ENCODE measurements at places on chromosomes 2 and 18.

- no peak for DNase-seq
Observed at GRCh38 chr2:172962824-172963223, 112.8 kb upstream of the MAP3K20 start.

DNA sequence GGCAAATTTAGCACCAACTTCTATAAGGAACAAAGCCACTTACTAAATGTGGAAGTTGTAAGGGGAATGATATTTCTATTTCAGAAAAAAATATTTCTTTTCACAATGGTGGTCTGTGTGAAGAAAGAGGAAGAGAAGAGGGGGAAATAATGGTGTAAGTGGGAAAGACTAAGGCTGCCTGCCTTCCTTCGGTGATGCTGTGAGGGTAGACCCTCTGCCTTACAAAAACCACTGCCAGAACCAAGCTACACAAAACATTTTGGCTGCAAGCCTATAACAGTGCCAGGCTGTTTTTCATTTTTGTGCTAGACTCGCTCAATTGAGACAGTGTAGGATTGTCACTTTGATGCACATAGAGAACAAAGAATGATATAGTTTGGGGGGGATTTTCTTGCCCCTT lies 286.6 kb downstream of the ZEB2 start:
- no peak for DNase-seq

DNA sequence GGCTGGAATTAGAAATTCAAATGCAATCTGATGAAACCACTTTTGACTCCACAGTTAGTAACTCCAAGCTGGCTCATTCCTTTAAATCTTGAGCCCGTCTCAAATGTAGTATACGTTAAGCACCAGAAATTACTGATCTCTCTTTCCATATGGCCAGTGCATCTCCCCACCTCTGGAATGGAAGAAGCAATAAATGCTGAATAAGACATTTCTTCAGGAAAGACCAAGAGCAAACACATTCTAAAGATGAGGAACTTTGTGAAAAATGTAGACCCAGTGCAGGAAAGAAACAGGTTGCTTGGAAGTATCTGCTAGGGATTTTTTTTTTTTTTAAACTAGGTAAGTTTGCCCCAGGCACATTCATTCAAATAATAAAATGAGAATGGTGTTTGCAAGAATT lies 143.1 kb upstream of the FBXO11 start:
- DNase-seq = no peak

DNA sequence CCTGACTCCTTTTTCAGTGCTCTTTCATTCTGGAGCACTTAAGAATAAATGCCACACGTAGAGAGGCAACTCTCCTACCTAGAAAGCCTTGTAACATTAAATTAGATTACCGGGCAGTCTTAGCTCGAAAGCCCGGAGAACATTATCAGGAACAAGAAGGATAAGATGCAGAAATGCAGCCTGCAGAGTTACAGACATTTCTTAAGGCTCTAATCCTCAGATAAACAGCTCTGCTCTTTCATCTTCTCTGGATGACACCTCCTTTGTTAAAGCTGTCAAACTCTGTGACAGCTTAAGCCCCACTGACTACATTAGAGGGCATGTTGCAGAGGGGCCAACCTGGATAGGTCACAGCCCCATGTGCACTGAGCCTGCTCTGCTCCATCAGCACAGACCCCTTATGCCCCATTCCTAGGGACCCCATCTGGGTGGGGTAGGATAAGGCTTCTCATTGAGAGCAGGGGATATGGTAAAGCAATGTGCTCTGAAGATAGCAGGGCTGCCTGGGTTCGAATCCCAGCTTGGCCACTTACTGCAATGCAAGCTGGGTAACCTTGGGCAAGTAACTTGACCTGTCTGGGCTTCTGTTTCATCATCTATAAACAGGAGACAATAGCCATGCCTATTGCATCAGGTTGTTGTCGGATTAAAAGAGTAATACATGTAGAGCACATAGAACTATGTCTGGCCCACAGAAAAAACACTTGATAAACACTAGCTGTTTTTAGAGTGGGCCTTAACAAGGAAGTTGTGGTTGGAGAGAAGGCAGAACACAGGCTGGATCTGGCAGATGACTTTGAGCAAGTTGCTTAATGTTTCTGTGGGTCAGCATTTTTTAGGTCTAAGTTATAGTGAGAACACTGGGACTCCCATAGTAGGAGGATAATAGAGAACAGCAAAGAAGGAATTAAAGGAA lies 111.4 kb downstream of the THNSL2 start:
- DNase-seq = no peak

DNA sequence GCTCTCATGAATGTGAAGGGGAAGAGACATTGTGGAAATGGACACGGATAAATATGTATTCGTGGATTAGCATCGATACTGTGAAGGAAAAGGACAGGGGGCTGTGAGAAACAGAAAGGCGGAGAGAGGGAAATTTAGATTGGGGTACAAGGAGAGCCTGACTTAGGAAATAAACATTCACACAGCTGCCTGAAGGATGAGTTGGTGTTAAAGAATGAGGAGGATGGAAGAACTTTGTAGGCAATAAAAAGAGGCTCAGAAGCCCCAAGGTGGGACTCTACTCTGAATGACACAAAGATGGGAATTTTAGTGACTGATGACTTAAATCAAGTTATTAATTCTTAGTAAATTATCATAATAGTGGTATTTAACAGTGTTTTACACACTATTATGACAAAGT lies 10.1 kb downstream of the MYO1B start:
- DNase-seq = no peak

- no peak for DNase-seq
Observed at GRCh38 chr2:143964891-143965290, 555.0 kb downstream of the ZEB2 start.

DNA sequence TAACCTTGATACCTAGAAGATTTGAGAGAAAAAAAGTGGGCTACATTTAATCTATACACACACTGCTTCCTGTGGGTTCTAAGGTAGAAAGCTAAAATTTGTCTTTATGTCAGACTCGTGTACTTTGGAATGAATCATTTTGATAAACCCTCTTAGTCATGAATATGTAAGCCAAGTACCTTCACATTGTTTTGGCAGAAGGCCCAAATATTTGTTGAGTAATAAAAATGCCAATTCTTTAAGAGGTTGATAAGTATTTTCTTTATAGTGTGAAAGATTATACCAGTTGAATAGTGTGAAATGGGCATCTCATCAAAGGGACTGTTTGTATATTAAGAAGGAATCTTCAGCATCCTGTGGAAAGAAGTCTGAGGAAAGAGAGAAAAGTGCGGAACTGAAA lies 1464.7 kb upstream of the ZEB2 start:
- no peak for DNase-seq

GRCh38 chr18:28766027-28766426 lies 589.1 kb upstream of the CDH2 start:
- no peak for DNase-seq

DNA sequence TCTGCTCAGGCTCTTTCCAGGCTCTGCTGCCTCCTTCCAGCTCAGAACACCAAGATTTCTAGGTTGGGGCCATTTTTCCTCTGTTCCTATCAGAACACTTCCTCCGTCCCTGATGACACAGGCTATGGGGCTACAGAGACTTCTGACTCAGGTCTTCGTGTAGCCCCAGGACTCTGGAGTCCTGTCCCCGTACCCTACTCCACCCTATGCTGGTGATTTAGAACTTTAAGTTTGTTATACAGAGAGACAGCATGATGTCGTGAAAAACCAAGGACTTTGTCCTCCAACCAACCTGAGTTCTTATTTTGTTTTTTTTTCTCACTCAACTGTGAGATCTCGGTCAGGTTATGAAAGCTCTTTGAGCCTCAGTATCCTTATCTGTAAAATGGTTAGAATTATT lies 78.7 kb downstream of the HS1BP3 start:
- no peak for DNase-seq
